ENCODE measurements at places on chromosomes 7 and 10.

DNA sequence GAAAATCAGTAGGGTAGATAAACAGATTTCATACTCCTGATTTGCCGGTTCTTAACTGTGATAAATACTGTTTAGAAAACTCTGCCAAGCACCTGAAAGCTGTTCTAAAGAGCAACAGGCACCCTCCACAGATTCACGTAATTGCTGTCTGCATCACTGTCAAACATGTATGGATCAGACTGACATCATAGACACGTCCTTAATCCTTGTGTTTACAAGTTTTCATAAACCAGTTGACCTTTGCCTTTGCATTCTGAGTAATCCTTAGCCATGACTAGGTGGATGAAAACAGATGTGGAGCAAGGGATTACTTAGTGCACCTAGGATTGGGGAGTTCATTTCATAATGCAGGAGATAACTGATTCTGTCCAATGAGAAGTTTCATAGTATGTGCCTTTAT lies 41.6 kb downstream of the SLC39A12 start:
- DNase-seq: no peak

DNA sequence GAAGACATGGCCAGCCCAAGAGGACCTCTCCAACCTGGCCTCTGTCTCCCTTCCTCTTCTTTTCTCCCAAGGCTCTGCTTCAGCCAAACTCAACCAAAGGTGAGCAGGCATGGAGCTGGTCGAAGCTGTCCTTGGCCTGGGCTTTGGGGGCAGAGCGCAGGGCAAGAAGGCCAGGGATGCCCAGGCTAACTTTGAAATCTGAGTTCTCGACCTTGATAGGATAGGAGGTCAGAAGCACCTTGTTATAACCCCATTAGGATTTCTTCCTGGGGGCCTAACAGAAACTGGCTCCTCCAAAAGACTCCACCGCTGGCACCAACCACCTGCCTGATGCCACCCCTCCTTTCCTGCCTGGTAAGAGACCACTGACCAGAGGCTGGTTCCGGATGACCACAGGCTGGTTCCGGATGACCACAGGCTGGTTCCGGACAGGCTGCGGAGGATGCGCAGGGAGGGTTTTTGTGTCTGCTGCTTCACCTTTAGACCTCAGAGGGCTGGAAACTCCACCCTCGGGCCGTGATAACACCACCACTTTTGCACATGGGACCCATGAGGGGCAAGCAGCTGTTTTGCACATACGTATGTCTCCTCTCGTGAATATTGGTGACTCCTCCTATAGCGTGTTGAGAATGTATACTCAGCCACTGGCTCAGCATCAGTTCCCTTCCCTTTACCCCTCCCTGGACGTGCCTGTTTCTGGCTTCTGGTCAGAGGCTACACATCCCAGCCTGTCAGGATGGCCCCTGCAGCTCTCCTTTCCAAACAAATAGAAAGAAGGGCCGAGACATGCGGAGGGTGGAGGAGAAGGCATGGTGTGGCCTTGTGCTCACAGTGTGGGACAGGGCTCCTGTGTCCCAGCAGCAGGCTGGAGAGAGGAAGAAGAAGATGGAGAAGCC lies 140.1 kb downstream of the DNAJB6 start:
- DNase-seq: no peak

DNA sequence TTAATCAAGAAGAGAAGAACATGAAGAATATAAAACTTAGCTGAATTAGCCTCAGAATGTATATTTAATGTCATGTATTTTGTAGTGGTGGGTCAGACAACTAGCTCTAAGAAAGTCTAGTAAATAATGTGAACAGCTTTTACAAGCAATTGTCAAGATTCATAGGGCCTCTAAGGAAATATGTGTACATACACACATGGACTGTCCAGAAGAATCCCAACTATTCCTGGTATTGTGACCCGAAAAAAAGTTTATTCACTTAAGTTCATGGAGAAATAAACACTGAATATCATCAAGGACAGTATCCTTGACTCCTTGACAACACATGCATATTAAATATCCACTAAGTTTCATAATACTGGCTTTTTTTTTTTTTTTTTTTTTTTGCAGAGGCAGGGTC lies 11.4 kb upstream of the TWIST1 start:
- no peak for DNase-seq

DNA sequence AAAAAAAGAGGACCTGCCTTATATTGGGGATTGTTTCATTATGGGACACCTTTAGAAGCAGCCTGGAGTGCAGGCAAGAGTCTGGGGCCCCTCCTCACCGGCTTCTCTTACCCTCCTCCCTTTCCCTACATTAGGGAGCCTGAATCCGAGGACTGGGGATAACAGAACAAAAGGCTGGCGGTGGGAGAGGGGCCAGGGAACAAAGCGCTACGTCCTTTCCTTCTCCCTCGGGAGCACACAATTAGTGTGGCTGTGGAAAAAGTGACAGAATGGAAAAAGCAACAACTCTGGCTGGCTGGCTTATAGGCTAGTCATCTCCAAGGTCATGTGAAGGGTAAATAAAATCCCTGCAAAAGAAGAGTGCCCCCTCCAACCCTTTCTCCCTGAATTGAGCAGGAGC lies 74.7 kb downstream of the LSM5 start:
- no peak for DNase-seq

DNA sequence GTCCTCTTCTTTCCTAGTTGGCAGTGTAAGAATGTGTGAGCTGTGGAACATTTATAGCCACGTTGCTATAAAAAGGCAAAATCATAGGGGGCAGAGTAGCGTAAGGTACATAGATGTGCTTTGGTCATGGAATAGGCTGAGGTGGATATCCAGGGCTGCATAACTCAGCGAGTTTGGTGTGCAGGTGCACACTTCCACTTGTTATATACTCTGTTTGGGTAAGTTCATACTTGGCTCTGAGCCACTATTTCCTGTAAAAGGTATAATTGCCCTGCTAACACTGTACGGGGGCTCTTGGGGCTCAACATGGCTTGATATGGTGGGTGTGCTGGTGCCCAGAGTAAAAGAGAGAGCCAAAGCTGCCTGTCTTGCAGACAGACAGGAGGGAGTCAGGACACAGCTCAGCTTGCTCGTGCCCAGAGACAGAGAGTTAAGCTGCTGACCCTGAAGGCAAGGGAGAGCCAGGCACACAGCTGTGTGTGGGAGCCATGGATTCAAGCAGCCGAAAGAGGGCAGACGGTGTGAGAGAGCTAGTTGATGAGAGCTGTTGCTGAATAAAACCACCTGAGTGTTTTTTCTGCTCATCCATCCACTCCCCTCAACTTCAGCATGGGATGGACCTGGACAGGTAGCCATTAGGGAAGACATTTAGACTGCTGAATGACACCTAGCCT lies 126.7 kb downstream of the DKK1 start:
- DNase-seq: no peak

DNA sequence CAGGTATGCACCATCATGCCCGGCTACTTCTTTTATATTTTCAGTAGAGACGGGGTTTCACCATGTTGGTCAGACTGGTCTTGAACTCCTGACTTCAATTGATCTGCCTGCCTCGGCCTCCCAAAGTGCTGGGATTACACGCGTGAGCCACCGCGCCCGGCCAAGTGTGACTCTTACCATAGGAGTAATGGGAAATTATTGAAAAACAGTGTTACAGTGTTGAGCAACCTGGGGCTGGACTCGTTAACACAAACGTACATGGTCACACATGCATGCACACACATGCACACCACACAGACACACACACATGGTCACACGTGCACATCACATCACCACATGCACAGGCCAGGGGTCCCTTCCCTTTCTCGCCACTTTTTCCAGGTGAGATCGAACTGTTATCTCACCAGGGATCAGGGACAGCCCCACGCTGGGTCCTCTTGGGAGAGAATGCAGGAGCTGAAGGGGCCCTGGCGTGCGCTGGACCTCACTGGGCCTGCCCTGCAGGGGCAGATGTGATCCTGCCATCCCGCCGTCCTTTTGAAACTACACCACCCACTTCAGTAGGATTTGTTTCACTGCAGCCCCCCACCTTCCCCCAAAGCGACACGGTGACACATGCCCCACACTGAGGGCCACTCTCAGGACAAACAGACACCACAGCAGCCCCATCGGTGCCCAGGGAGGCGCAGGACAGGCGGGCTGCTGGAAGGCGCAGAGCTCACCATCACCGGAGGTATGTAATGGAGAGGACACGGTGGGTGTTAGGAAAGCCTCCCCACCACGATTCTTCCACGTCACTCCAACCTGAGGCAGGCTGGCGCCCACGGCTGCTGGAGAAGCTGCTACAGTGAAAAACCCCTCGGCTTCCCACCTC lies 10.2 kb downstream of the RADIL start:
- DNase-seq: no peak

DNA sequence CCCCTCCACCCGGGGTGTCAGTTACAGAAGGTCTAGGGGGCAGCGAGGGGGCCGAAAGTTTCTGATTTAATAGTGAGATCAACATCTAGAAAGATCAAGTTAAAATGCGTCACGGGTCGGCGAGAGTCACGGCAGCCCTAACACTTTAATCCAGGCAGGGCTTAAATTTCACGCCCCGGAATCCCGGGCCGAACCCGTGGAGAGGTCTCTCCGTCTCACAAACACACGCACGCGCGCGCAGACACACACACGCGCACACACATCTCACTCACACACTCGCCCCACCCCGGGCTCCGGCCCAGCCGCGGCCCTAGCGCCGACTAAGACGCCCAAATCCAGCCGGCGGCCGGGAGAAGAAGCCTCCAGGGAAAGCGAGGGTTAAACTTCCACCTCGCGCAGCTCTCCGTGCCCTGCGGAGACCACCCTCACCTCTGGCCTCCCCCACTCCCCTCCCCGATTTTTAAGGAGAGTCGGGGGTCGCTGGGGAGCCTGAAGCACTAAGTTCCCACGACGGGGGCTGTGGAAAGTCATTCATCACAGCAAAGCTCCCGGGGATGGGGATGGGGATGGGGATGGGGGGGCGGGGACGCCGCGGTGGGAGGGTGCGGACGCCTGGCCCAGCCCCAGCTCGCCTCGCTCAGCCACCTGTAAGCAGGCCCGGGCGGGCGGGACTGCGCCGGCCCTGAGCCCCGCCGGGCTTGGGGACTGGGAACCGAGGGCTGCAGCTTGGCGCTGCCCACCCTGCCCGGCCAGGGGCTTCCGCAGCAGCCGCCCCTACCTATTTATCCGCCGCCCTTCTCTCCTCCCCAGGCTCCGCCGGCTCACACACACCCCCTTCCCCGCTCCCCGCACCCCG lies 1.6 kb downstream of the PDGFA start:
- no peak for DNase-seq

- no peak for DNase-seq
Observed at GRCh38 chr7:71995111-71995510, 417.0 kb downstream of the CALN1 start.

DNA sequence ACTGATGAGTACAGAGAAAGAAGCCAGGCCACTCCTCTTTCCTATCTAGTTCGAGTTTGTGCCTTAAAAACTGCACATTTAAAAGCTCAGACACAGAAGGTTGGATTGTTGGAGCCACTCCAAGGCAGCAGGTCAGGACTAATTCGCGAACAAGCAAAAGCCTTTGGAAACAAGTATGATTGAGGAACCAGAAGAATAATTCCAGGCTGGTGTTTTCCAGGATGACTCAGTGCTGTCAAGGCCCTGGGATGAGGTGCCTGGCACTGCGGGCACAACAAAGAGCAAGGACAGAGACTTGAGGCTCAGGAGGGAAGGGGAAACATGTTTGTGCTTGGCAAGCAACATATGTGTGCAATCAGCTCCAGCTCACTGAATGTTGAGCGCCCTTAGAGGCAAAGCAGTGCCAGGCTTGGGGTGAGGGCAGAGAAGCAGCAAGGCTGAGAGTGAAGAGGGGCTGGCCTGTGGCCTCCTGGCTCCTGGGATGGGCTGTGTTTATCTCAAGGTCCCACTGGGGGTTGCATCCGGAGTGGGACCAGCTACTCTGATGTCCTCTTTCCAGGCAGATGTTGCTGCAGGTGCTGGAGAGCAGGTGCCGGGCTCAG lies 44.1 kb downstream of the VSTM4 start:
- no peak for DNase-seq

- no peak for DNase-seq
Observed at GRCh38 chr7:148327379-148327778, 263.2 kb upstream of the C7orf33 start.

DNA sequence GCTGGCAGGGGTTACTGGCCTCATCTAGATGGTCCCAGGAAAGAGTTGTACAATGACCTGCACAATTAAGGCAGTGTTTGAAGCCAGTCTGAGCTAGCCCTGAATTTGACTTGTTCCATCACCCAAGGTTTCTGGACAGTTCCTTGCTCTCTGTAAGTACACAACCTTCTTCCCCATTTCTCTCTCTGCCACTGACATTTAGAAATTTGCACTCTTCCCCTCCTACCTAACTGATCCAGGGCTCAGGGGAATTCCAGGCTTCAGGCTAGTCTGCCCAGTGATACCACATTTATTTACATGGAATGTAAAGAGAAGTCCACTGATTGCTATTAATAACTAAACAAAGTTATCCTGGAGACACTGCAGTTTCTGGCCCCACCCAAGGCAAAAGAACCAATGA lies 139.0 kb upstream of the GPR26 start:
- no peak for DNase-seq

DNA sequence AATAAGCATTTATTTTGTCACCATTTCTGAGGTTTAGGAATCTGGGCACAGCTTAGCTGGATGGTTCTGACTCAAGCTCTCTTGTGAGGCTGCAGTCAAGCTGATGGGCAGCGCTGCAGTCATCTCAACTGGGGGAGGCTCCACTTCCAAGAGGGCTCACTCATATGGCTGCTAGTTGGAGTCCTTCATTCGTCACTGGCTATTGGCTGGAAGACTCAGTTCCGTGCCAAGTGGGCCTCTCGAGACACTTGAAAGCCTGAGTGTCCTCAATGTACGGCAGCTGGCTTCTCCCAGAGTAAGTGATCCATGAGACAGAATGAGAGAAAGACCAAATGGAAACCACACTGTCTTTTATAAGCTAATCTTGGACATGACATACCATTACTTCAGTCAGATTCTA lies 21.6 kb upstream of the COL13A1 start:
- no peak for DNase-seq

DNA sequence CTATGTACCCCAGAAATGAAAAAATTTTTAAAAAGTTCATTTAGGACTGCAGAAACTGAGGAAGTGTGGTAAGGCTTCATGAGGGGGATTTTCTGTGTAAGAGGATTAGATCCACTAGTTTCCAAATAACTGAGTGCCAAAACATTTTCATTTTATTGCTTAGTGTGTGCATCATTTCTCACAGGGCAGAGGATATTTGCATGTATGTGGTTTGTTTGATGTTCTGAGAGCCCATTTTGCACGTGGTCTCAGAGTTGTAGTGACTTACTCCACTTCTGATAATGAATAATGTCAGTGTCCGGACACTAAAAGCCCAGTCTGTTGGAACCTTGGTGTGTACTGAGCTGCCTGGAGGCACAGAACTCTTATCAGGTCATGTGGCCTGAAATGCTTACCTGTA lies 299.9 kb downstream of the AUTS2 start:
- no peak for DNase-seq

- no peak for DNase-seq
Observed at GRCh38 chr7:1567049-1567771, 2.6 kb downstream of the PSMG3 start.

- no peak for DNase-seq
Observed at GRCh38 chr7:101832685-101833375, 15.4 kb downstream of the CUX1 start.

- DNase-seq: no peak
Observed at GRCh38 chr7:2945171-2945570, 98.5 kb downstream of the CARD11 start.

All from activated T-cell treated with anti-CD3 and anti-CD28 coated beads, Interleukin-2, amount 50 U/mL, for 4 hours (primary cell).